GM19239 (cell line): ENCODE measurements at places on chromosomes 7 and 10.

DNA sequence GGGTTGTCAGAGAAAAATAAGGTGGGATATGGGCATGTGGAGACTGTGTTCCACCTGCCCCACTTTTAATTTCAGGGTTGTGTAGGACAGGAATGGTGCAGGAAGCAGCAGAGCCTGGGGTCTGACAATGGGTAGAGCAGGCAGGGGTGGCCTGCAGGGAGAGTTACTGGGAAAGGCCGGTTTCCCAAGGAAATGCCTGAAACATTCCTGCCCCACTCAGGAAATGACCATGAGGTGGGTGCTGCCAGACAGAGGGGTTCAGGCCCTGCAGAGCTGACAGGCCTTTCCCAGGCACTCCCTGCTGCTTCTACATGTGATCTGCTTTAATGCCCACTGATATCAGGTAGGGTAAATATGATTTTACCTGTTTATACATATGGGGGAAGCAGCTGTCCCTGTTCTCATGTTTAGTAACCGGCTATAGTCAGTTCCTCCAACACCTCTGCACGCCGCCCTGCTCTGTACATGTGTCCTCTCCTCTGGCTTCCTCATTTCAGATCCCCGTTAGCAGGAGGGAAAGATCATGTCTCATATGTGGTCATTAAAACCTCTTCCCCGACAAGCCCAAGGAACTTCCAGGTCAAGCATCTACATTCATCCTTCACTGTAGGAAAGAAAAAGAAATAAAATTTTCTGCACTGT, 118.6 kb upstream of the PRSS58 start:
- DNase-seq = no peak

DNA sequence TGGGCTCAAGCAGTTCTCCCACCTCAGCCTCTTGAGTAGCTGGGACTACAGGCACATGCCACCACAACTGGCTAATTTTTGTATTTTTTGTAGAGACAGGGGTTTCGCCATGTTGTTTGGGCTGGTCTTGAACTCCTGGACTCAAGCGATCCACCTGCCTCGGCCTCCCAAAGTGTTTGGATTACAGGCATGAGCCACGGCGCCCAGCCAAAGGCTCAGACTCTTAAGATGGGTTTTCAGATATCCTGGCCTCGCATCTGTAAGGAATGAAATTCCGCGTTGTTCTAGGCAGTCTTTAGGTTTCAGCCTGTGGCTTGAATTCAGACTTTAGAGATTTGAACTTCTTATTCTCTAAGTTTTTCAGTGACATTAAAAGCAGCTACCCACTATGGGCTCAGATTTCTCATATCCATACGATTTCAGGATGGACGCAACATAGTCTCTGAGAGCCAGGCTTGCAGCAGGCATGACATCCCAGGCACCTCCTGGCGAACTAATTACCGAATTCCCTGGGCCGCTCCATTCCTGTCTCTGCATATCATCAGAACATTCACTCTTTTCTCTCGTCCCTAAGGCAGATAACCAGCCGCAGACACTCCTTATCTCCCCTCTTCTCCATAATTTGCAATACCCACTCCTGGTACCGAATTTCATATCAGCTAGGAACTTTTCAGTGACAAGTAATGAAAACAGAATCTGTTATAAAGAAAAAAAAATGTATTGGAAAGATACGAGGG, 29.7 kb downstream of the IL15RA start:
- no peak for DNase-seq

DNA sequence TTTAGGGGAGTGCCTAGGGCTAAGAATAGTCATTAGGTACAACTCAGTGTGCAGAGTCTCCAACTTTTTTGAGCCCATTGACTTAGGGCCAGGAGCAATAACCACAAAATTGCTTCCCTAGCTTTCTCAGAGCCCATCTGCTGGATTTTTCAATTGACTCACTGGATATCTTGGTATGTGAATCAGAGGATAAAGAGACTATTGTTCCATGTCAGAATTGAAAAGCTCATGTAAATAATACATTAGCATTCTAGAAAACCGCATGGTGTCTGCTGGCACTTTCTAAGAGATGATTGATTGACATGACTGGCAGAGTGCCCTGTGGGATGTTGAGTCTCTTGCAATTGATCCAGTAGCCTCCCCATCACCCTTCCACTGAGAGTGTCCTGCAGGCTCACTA, 246.2 kb downstream of the CCDC7 start:
- DNase-seq = no peak

- DNase-seq = peak; percentile 20
These were observed 33.9 kb downstream of the CACUL1 start for GRCh38 chr10:118720685-118721538.

DNA sequence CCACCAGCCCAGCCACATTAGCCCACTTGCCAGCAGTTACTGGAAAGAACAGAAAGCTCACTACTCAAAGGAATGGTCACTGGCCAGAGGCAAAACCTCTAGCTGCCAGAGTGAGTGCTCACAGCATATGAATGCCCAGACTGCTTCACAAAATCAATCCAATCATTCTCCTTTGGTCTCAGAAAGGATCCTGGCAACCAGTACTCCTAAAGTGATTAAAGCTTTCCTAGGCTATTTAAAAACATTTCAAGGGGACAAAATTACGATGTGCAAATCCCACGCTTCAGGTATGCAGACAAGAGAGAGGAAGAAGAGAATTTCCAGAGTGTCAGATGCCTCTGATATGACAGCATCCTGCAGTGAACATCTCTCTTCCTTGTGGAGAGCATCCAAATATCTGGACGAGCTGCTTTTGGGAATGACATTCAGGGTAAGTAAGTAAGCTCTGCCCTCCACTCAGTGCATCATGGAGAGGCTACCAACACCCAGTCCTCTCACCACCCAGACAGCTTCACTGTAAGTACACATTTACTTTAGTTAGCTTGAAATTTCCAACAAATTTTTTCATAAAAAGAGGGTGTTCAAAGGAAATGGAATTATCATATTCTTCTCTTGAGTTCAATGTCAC, 25.1 kb downstream of the ICA1 start:
- DNase-seq = no peak

DNA sequence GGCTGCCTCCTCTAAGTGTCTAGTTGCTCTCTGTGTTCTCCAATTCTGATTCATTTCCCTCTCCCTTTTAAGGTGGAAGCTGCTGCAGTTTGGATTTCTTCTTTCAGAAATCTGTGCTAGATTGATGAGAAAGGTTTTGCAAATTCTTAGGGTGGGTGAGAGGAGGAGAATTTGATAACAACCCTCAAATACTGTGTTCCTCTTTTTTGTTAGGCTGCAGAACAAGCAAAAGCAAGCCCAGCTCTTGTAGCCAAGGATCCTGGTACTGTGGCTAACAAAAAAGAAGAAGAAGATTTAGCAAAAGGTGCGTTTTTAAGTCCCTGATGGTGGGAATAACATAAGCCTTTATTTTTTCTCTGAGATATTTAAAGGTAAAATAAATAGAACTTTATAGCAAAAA, 49.1 kb downstream of the STAM start:
- DNase-seq = no peak

DNA sequence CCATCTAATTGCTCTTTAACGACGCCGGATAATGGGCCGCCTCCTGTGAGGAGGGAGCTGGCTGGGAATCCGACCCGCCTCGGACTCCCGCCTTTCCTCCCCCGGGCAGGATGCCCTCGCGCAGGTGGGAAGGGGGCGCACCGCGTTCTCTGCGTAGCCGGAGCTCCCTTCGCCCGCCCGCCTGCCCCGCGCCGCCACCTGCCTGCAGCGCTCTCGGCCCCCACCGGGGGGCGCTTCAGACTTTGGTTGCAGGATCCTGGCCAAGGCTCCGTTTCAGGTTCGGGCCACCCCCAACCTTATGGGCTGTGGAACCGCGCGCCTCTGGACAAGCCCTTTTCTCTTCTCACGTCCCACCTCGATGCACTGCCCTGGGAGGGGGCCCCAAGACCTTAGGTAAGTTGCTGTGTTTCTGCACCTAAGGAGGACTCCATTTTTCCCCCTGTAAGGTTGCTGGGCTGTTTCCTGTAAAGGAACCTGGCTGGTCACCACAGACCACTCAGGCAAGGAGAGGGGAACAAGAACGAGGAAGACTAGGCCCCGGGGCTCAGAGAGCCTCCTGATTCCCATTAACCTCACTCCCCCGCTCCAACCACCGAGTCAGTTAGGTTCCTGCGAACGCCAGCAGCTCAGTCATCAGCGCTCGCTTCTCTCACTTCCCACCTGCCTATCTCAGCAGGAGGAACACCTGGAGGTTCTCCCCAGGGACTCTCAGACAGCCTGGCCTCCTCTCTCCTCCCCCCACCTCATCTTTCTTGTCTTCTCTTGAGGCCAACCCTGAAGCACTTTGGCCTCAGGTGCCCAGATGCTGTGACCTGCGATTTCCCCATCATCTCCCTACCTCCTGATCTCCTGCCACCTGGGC, 11.3 kb upstream of the KAZALD1 start:
- no peak for DNase-seq

- DNase-seq = no peak
These were observed 21.8 kb downstream of the AKR1E2 start for GRCh38 chr10:4847561-4848355.

DNA sequence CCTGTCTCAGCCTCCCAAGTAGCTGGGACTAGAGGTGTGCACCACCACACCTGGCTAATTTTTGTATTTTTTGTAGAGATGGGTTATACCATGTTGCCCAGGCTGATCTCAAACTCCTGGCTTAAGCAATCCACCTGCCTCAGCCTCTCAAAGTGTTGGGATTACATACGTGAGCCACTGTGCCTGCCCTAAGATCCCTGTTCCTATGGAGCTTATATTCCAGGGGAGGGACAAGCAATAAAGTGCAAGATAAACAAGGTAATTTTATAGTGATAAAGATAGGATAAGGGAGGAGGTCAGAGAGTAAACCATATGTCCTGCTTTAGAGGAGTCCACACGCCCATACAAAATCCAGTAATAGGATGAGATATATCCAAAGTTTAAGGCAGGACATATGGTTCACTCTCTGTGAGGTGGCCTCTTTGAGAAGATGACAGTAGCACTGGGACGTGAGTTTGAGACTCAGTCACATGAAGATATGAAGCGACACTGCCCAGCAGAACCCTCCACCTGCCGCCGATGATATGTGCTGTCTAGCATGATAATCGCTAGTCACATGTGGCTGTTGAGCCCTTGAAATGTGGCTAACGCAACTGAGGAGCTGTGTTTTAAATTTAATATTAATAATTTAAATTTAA, 113.5 kb upstream of the PDCD4 start:
- DNase-seq = no peak

GRCh38 chr7:100655908-100656674, at the start of gene ACTL6B:
Gene ACTL6B, minus strand, starts transcription at chr7:100656448. Its CDS starts 94 bp downstream, at chr7:100656354.
- DNase-seq = no peak

DNA sequence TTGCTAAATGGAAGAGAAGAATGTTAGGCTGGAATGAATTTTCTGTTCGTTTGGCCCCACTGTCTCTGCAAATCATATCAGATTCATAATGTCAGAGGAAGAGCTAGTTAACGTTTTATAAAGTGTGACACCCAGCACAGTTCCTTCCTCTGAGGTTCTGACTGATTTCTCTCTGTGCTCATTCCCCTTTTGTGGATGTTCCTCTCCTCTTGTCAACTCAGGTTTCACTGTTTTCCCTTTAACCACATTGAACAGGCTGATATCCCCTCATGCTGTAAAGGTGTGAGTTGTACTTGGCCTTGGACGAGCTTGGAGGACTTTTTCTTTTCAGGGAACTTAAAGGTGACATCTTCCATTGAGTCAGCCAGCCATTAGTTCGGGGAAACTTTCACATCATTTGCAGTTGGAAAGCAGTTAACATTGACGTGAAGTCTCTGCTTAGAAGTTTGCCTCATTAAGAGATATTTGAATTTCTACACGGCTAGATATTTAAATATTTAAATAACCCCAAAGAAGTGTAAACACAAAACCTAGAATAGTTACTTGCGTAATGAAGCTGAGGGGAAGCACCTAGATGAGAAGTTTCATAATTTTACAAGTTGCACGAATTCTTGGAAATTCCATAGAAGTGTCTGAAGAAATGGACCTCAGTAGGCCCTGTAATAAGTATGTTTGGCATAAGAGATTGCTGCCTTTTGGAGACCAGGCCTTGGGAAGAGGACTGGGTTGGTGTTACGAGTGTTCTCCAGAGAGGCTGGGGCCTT, 101.5 kb upstream of the EGR2 start:
- no peak for DNase-seq

- no peak for DNase-seq
These were observed 41.1 kb upstream of the GTF2IRD1 start for GRCh38 chr7:74412603-74413002.

DNA sequence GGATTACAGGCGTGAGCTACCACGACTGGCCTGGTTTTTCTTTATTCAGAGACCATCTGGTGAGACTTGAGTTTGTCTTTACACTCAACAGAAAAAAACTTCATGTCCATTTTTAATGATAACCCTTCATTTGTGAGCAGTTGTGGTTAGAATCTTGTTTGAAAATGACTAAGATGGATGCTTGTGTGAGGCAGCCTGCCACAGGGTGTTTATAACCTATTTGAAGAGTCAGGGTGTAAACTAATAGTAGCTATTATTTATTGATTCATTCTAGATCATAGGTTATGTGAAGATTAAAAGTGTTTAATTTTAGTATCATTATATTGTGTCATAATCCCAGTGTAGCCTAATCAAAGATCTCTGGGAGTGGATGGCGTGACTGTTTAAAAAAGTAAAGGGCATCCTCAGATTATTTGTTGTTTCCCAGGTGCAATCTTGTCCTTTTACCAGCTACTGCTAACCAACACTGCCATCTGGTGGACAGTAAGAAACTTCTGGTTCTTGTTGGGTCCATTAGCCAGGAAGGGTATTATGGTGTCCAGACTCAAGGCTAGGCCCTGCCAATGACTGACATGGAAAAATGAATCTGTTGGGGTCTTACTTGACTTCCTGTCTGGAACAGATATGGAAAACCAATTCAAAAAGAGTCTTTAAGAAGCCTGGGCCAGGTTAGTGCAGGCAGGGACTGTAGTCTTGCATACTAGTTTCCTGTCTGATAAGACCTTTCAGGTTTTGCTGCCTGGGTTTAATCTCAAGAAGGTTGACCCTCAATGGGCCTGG, 24.9 kb downstream of the NRBF2 start:
- peak; percentile 44 for DNase-seq

- DNase-seq = no peak
These were observed 8.3 kb upstream of the FMC1 start for GRCh38 chr7:139332697-139333359.

DNA sequence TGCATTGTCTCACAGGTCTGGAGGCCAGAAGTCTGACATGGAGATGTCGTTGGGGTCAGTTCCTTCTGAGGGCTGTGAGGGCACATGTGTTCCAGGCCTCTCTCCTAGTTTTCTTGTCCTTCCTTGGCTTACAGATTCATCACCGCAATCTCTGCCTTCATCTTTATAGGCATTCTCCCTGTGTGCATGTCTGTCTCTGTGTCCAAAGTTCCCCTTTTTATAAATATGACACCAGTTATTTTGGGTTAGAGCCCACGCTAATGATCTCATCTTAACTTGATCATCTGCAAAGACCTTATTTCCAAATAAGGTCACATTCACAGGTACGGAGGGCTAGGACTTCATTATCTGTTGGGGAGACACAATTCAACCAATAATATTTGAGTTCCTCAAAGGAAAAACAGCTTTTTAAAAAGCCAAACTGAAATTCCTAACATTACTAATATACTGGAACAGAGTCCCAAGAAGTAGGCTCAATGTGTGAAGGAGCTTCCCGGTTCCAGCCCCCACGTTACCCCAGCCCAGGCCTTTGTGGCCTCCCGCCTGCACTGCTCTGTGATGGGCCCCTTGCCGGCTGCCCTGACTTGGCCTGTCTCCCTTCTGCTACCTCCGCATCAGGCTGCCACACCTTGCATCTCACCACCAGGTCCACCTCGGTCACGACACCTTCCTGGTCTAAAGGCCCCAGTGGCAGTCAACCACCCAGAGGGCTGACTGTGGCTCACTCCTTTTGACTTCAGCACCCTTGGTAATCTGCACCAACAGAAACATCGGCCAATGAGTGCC, 142.7 kb downstream of the KCNMA1 start:
- DNase-seq = no peak
